ENCODE measurements at places on chromosomes 6 and 20.

DNA sequence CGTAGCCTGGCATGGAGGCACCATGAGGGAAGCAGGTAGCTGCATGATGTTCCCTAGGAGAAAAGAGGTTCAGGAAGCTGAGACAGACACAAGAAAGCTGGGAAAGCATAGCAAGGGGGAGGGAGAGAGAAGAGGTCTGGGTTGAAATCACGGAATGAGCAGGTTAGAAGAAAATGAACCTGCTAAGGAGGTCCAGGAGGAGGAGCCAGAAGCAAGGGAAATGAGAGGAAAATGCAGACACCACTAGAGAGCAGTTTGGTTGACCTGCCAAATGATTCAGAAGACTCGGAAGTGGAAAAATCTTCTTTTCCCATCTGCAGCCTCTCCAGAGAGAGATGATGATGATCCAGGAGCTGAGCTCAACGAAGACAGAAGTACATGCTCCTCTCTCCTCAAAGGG lies 70.9 kb downstream of the VIP start:
- DNase-seq, result no peak

- no peak for DNase-seq
Measured at GRCh38 chr6:168292826-168293225, 26.8 kb downstream of the DACT2 start.

GRCh38 chr20:43513931-43514647 lies 6.6 kb downstream of the L3MBTL1 start:
- peak; percentile 95 for DNase-seq

DNA sequence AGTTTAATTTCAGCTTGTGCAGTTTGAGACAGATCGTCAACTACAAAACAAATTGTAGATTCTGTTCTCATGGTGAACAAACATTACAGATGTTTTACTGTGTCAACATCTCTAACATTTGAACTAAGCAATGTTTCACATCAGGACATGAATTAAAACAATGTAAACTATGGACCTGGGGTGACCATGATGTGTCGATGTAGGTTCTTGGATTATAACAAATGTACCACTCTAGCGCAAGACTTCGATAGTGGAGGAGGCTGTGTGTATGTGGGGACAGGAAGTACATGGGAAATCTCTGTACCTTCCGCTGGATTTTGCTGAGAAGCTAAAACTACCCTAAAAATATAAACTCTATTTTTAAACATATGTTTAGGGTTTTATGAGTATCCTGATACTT lies 17.1 kb downstream of the HIVEP2 start:
- DNase-seq, result no peak

DNA sequence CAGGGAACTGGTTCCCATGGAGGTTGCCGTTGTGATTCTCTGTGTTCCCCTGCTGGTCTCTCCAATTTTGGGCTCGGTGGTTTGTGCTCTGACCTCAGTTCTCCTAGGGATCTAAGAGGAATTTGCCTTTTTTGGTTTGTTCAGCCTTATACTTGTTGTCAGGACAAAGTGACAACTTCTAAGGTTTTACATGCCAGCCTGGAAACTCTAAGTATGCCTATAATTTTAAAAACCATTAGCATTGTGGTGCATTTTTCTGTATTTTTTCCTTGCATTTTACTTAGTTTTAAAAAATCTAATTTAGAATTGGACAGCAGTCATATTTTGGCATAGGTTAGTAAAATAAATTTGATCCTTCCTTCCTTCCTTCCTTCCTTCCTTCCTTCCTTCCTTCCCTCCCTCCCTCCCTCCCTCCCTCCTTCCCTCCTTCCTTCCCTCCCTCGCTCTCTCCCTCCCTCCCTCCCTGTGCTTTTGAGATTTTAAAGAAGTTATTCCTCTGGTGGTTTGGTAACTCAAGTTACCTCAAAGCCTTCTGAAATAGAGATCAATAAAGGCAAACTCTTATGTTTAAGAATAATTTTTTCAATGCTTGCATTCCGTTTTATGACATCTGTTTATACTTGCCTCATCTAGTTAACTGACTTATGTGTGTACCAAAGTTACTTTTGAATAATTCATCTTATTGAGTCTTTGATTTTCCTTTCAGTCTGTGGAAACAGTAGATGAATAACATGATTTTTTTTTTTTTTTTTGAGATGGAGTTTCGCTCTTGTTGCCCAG lies 141.3 kb upstream of the RGS17 start:
- DNase-seq, result no peak

- peak; percentile 57 for DNase-seq
Measured at GRCh38 chr20:48706710-48707365, 121.0 kb downstream of the PREX1 start.

- no peak for DNase-seq
Measured at GRCh38 chr6:124573953-124574352, 388.3 kb upstream of the RNF217 start.

GRCh38 chr20:35561671-35562070 lies 19.8 kb downstream of the ERGIC3 start:
- no peak for DNase-seq

DNA sequence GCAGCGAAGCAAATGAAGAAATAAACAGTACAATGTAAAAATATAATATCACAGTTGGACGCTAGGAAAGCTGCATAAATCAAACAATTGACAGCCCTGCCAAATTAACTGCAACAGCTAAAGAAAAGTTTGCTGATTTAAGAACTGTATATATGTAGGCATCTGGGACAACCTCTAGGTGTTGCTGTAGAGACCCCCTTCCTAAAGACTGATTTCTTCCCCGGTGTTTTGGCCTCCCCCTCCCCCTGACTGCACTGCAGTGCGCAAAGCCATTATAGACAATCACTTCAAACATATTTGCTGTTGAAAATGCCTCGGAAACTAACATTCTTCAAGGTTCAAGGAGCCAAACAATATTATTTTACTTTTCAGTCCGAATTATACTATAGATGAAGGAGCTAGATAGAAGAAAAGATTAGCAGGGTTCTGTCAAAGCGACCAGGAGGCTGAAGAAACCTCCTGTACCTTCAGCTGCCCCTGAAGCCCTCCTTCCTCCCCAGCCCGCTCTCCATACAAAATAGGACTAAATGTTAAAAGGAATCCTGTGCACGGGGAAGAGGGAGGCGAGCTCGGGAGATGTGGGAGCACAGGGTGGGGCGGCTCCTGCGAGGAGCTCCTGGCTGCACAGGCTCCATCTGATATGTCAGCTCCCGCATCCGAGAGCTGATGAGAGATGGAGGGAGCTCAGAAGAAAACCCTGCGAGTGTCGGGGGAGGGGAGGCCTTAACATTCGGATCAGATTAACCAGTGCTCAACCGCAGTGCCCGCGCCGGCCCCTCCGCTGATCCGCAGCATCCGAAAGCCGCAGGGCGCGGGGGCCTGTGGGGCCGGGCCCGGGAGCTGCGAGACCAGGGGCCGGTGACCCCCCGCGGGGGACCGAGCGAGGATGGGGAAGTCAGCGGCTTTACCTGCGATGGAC lies 822 bp downstream of the ELOVL4 start:
- DNase-seq, result peak; percentile 15

DNA sequence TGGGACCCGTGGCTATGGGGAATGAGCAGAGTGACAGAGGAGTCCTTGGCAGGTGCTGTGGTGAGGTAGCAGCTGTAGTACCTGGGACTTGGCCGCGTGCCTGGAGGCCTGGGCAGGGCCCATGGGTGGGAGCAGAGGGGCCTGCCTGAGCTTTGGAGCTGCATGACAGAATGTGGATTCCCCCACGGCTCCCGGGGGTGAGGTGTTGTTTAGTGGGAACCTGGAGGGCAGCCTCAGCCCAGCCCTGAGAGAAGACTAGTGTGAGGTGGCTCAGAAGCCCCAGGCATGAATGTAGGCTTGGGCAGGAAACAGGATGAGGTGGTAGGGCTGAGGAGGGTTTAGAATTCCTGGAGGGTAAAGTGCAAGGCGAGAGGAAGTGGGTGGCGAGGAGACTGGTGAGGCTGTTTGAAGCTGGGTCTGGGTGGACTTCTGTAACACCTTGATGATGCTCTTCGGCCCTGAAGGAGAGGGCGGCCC lies 86.5 kb upstream of the SCP2D1 start:
- no peak for DNase-seq

- DNase-seq, result no peak
Measured at GRCh38 chr20:60815656-60816055, 436.4 kb upstream of the CDH4 start.

DNA sequence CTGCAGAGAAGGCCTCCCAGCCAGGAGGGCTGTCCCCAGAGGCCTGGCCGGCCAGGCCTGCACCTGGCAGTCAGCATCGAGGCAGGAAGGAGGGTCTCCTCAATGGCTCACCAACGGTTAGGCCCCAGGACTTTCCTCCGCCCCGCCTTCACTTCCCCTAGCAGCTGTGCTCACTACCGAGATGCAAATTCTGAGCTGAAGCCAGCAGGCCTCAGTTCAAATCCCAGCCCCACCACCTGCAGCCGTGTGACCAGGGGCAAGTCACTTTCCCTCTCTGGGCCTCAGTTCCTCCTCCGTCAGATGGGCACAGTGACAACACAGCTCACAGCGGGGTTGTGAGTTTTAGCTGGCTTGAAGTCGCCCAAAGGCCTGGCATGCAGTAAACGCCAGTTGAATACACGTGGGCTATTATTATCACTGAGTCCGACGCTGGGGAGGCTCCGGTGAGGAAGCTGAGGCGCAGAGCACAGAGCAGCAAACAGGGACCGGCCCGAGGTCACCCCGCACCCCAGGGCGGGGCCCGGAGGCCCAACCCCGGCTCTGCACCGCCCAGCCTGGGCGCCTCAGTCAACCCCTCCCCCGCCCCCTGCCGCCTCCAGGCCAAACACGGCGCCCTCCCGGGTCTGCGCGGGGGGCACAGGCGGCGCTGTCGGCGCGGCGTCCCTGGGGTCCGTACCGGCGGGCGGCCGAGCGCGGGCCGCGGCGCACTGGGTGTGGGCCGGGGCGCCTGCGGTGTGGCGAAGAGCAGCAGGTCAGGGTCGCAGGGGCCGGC lies 671 bp downstream of the E2F1 start:
- peak; percentile 85 for DNase-seq

DNA sequence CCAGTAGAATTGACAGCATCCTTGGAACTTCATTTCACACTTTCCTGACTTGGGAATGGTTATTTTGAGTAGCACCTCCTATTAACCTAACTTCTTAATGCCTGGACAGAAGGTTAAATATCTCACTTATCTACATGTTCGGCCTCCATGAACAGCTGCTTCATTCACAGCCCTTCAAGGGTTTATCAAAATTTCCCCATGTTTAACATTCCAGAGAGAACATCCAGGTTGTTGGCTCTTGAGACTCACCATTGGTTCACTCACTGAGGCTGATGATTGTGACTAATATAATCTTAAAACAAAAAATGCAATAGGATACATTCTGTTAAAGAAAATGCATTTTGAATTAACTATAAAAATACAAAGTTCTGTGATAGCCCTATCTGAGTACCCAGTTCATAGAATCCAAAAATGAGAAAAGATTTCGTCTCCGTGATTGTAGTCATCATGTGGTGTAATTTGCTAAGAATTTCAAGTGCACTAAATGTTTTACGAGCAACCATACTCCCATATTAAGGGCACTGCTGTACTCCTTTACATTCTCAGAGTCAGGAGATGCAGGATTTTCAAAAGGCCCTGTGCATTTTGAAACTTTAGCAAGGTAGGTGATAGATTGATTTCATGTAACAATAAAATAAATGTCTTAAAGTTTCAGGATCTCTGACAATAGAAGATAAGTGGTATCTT lies 260.6 kb upstream of the TAB2 start:
- DNase-seq, result no peak

GRCh38 chr20:3042625-3043024 lies 797 bp upstream of the GNRH2 start:
- peak; percentile 13 for DNase-seq

GRCh38 chr6:19368511-19368910 lies 468.7 kb upstream of the ID4 start:
- no peak for DNase-seq

- no peak for DNase-seq
Measured at GRCh38 chr6:128554302-128554701, 33.9 kb upstream of the PTPRK start.

DNA sequence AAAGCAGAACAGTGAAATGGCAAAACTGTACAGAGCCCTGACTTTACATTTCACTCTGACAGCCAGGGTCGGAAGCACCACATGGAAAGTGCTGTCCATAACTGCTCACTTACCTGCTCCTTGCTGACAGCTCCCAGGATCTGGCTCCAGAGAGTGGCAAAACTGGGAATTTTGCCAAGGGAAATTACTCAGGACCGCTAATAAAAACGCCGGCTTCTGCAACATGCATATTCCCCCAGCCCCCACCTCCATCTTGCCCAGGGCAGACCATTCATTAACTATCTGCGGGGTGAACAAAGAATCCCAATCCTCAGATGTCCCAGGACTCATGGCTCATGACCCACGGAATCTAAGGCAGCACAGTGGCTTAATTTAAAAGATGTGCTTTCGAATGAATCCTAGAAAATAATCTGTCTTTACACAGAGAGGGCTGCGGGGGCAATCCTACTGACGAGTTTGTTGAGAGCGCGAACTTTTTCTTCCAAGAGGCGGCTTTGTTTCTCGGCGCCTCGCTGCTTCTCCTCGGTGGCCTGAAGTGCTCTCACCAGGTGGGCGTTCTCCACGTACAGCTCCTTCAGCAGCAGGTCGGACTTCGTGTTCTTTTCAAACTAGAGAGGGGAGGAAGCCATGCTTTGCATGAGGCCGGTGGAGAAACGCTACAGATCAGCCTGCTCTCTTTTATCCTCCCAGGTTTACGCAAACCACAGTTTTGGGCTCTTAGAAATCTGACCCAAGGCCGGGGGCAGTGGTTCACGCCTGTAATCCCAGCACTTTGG lies 45.8 kb downstream of the GINS1 start:
- DNase-seq, result peak; percentile 1

DNA sequence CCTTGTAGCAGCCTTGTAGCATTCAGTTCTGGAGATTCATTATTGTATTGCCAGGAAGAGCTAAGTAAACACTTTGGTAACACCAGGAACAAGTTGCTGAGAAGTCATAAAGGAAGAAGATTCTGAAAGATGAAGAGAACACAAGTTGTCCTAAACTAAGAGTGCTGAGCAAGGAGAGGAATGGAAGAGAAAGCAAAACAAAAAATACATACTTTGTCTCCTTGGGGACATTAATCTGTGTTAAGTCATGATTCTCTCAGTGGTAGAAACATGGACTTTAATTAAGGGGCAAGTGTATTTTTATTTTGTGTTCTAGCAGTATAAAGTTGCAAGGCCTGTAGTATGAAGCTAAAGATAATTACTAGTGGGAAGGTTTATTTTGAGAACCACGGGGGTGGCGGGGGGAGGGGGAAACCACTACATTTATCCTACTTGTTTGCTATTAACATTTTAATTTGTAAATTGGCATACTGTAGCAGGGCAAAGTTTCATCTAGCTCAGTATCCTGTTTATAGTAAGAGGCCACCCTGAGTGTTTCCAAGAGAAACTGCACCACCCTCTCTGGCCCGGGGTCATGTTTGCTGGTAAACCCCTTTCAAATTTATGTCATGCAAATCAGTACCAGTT lies 463.0 kb downstream of the CDKAL1 start:
- no peak for DNase-seq

- DNase-seq, result no peak
Measured at GRCh38 chr20:15900443-15900842, 672.8 kb downstream of the KIF16B start.

GRCh38 chr6:165769401-165769800 lies 106.4 kb upstream of the PDE10A start:
- no peak for DNase-seq

All from left lung (tissue), 14 donors.